ENCODE measurements at places on chromosomes 16 and 17. TPM values are rescaled to one million over a fixed set of nuclear protein-coding genes. Genes with fewer than 3 reads are reported as not detected.

DNA sequence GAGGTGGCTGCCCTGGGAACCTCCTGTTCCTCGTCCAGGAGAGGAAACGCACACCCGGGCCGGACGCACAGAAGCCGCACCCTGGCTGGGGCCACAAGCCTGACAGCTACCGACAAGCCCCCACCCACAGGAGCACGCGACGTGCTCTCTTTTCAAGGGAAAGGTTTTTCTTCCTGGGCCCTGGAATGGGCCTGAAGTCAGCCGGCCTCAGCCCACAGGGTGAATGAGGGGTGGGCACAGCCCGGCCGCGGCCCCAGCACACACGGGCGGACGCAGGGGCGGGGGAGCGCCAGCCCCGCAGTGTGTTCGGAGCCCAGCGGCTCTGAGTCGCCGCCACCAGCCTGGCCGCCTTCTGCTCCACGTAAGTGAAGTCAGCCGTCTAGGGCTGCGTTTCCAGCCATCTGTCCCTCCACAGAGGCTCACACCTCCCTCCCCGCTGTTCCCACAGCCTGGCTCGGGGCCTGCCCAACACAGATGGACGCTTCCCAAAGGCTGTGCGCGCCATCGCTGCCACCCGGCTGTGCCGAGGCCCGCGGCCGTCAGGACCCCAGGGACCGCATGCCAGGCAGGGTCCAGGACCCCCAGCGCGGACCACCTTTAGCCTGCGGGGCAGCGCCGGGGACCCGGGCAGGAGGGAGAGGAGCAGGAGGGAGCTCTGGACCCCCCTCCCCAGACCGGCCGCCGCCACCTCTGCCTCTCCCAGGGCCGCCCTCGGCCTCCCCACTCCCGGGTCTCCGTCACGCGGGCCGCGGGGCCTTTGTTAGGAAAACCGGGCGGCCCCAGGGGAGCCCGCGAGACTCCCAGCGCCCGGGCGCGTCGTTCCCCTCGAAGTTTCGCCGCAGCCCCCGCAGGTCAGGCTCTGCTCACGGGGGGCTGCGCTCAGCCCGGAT lies 36.8 kb downstream of the CBFA2T3 start:
- DNase-seq: no peak
- no peak overlapping the region for H3K27ac ChIP-seq
- no peaks in the 10 kb centered on the region for H3K36me3 ChIP-seq
- peaks cover 9% of the 10 kb centered on the region for H3K4me1 ChIP-seq
- H3K4me3 ChIP-seq: no peak overlapping the region
- H3K27me3 ChIP-seq: peaks cover 53% of the 10 kb centered on the region

DNA sequence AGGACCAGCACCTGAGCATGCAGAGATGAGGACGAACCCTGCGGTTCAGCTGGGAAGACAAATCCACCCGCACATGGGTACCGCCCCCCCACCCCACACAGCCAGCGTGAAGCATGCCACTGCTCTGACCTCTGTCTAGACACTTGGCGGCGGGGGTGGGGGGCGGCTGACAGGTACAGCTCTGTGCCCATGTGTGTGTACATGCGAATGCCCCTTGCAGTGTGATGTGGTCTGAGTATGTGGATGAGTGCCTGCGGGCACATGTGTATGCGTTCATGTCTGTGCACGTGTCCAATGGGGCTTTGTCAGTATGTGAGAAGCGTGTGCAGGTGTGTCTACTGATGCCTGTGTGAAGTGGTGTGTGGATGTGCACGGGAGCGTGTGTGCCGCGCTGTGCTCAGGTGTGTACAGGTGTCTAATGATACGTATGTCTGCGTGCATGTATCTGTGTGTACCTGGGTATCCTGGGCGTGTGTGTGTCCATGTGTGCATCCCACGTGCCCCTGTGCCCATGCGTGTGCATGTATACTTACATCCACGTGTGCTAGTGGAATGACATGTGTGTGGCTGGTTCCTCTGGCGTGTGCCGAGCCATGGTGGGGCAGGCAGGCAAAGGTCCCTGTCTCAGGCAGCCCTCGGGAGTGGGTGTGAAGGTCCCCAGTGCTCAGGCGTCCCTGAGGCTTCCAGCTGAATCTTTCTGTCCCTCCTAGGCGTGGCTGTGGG lies 636 bp upstream of the RAP1GAP2 start:
- H3K27me3 ChIP-seq: peaks cover 21% of the 10 kb centered on the region
- H3K4me3 ChIP-seq: peak overlapping the region; percentile 97
- peaks cover 94% of the 10 kb centered on the region for H3K4me1 ChIP-seq
- no peak for DNase-seq
- peaks cover 46% of the 10 kb centered on the region for H3K36me3 ChIP-seq

DNA sequence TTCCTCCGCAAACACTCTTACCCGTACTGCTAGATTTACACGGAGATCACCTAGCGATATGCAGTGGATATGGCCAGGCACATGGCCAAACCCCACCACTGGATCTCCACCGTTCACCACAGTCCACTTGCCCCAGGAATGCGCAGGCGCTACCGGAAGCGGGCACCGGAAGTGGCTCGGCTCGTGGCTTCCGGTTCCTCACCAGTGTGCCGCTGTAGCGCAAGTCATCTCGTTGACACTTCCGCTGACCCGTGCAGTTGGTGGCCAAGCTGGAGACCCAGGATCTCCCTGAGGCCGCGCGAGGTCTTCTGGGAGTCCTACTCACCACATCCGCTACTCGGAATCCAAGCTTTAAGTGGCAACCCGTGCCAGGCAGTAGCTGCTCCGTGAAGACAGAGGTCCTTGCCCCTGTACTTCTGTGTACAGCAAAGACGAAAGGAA lies 11.5 kb downstream of the ZNF597 start:
- peak; percentile 63 for DNase-seq
- peaks cover 20% of the 10 kb centered on the region for H3K4me1 ChIP-seq
- H3K36me3 ChIP-seq: peaks cover 46% of the 10 kb centered on the region
- H3K27ac ChIP-seq: peak overlapping the region; percentile 69
- peak overlapping the region; percentile 7 for H3K4me3 ChIP-seq

GRCh38 chr16:12553191-12553590 lies 250.5 kb downstream of the CPPED1 start:
- DNase-seq: no peak
- peaks cover 48% of the 10 kb centered on the region for H3K4me1 ChIP-seq
- no peak overlapping the region for H3K4me3 ChIP-seq

- peaks cover 73% of the 10 kb centered on the region for H3K36me3 ChIP-seq
- H3K27me3 ChIP-seq: no peaks in the 10 kb centered on the region
- peaks cover 67% of the 10 kb centered on the region for H3K4me1 ChIP-seq
- no peak for DNase-seq
- no peak overlapping the region for H3K4me3 ChIP-seq
These were observed 6.7 kb downstream of the UBTF start for GRCh38 chr17:44212507-44213402.

DNA sequence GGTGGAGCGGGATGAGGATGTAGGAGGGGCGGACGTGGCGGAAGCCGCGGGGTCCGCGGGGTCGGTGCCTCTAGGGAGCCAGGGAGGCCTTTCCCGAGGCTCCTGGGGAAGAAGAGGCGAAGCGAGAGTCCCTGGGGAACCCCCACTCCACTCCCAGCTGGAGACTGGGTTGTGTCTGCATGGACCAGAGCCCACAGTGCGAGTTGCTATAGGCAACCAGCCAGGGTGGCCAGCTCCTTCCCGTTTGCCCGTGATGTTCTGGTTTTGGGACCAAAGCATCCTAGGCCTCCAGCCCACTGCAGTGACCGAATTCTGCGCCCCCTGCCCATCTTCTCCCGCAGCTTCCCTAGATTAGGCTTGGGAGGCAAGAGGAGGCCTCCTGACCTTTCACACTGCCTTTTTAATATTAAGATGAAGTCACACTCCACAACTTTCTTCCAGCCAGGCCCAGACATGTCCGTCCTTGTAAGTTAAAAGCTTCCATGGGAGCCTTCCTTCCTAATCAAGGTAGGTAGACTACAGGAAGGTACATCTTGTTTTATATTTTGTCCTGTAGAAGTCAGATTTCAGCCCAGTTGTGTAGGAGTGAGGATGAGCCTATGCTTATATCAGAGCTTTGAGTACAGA lies 469 bp downstream of the AMZ2 start:
- H3K36me3 ChIP-seq: peaks cover 52% of the 10 kb centered on the region
- H3K4me1 ChIP-seq: peaks cover 49% of the 10 kb centered on the region
- H3K27ac ChIP-seq: peak overlapping the region; percentile 90
- DNase-seq: no peak

DNA sequence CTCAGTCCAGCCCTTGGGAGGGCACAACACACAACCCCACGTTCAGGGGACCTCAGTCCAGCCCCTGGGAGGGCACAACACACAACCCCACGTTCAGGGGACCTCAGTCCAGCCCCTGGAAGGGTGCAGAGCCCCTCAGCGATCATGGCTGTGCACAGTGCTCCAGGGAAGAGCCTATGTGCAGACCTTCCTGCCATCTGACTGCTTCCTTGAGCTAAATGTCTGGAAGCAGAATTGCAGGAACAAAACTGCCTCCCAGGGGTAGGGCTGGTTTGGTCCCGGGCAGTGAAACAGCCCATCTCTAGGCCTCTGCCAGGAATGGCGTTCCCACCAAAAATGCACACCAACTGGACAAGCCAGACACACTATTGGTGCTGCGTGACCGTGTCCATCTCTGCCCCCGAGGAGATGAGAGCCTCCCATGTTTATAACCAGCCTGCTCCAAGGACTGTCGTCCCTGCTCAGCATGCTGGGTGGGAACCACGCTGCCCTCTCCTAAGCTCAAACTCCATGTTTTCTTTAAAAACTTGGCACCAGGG lies 44.0 kb downstream of the ZNF276 start:
- DNase-seq: no peak
- H3K27ac ChIP-seq: peak overlapping the region; percentile 94
- peaks cover 69% of the 10 kb centered on the region for H3K36me3 ChIP-seq

Gene DHX40
- 20.0 TPM for total RNA-seq

Gene CYLD
- 254 TPM for total RNA-seq

Gene CD300H
- not detected for total RNA-seq

Gene ATP2A3
- 291 TPM for total RNA-seq

Data from activated CD4-positive, alpha-beta memory T cell treated with anti-CD3 and anti-CD28 coated beads, Interleukin-2, amount 10 ng/mL, durations not matched to agents 7 days and 5 days (primary cell).